ENCODE measurements at places on chromosomes 12 and 14.

DNA sequence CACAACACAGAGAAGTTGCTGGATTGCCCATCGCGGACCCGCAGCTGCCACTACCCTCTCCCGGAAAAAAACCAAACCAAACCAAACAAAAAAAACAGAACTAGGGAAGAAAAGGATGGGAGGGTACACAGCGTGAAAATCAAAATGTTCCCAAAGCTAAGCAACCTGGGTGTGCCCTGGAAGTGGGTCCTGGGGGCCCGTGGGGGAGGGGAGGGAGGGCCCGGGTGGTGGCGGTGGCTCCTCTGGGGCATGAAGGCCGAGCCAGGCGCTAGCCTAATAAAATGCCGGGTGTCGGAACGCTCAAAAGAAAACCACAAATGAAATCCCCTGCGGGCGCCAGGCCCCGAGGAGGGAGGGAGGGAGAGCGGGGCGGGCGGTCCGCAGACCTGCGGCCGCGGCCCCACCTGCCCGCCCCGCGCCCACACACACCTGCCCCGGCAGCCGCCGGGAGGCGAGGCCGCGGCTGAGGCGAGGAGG is 787 bp downstream of the HECTD4 start:
- H3K27me3 ChIP-seq: no peaks in the 10 kb centered on the region
- peaks cover 29% of the 10 kb centered on the region for H3K4me1 ChIP-seq
- DNase-seq: no peak

DNA sequence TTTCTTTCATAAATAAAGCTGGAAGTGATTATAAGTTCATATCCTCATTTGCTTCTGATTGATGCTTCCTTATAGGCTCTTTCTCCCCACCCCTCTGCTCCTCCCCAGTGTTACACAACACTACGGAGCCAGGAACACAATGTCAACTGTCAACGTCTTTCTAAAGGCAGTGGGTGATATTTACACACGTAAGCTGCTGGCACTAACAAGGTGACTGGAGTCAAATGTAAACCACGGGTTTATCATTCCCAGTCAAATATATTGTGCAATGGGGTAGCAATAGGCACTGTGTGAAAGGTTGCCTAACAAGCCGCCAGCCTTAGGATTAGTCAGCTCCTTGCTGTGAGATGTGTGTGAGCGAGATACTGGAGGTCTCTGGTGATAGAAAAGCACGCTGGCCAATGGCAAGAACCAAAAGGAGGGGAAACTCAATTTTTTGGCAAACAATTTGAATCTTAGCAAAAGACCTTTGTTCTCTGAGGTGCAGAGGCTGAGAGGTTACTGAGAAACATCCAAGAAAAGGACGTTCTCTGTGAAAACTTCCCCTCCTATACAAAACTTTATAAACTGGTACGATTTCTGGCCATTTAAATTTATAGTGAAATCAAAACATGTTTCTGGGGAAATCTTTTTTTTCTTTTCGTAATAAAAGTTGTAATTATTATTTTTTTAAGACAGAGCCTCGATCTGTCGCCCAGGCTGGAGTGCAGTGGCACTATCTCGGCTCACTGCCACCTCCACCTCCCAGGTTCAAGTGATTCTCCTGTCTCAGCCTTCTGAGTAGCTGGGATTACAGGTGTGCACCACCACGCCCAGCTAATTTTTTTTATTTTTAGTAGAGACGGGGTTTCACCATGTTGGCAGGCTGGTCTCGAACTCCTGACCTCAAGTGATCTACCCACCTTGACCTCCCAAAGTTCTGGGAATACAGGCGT is 22.3 kb upstream of the HECTD1 start:
- H3K27ac ChIP-seq: peak overlapping the region; percentile 34
- H3K27me3 ChIP-seq: no peaks in the 10 kb centered on the region
- H3K4me1 ChIP-seq: peaks cover 21% of the 10 kb centered on the region
- H3K4me3 ChIP-seq: peak overlapping the region; percentile 7
- DNase-seq: peak; percentile 93

- no peaks in the 10 kb centered on the region for H3K36me3 ChIP-seq
- no peaks in the 10 kb centered on the region for H3K27me3 ChIP-seq
- DNase-seq: peak; percentile 96
- peak overlapping the region; percentile 22 for H3K4me3 ChIP-seq
- H3K27ac ChIP-seq: peak overlapping the region; percentile 73
These were observed 33.6 kb downstream of the CMKLR1 start for GRCh38 chr12:108305520-108305919.

DNA sequence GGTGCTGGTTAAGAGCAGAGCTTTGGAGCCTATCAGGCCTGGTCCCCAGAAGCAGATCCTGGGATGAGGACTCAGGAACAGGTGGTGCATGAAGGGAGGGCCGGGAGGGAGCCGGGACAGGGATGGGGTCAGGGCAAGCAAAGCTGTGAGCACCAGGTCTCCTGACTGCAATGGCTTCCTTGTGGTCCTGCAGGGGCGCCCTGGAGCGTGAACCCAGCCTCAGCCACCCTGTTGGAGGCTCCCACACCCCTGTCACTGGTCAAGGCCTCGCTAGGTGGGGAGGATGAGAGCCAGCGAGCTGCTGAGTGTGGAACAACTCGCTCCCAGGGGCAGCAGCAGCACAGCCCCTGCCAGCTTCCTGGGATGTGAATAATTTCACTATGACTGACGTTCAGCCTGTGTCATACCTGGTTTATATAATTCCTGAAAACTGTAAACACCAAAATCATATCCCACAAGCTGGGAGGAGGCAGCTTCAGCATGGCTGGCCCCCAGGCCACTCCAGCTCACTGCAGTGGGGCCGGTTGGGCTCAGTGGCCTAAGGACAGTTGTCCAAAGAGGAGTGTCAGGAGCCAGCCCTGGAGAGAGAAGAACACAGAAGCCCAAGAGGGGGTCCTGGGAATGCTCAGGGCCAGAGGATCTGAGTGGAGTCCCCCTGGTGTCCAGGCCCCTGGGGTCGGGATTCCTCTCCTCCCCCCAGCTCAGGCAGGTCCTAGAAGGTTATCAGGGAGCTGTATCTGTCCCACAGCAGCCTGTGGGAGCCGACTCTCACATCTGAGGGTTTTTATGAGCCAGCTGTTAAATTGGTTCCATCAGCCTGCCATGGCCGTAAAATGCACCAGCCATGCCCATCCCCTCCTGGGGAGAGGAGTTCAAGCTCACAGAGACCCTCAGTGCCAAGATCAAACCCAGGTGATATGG is 272.9 kb downstream of the ADGRD1 start:
- H3K4me1 ChIP-seq: peaks cover 15% of the 10 kb centered on the region
- no peaks in the 10 kb centered on the region for H3K36me3 ChIP-seq
- no peak overlapping the region for H3K4me3 ChIP-seq
- no peak overlapping the region for H3K27ac ChIP-seq
- no peaks in the 10 kb centered on the region for H3K27me3 ChIP-seq
- DNase-seq: no peak

GRCh38 chr12:113996026-113996425 is 29.9 kb upstream of the RBM19 start:
- H3K27ac ChIP-seq: no peak overlapping the region

DNA sequence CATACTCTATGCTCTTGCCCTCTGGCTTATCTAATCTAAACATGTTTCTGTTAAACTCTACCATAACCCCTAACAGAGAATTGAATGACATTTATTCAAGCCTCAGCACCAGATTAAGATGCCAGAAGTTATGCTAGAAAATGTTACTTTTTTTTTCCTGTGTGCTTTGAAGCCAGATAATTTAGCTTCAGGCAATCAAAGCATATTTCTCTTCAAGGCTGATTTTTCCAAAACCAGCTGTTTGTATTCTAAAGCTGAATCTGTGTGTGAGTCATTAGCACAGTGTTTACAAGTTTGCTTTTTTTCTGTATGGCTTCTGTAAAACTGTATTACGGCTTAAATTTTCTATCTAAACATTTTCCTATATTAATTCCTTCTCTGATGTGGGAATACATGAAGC is 326.1 kb downstream of the FSCB start:
- no peak for DNase-seq
- H3K4me1 ChIP-seq: no peaks in the 10 kb centered on the region
- H3K4me3 ChIP-seq: no peak overlapping the region
- H3K27me3 ChIP-seq: no peaks in the 10 kb centered on the region

DNA sequence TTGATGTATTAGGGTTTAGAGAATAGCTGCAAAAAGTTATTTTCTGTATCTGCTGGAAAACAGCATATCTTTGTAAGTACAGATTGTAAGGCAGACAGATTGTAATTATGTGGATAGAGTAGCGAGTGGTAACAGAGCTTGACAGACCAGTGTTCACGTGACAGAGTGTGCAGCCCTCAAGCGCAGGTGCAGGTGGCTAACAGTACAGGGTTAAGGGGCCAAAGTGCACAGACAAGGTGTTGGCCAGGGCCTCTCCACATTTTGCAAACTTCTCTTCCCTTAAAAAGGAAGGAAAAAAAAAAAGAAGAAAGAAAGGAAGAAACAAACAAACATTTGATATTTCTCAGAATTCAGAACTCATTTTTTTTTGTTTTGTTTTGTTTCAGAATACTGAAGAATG is 25.2 kb upstream of the KLHL42 start:
- H3K4me3 ChIP-seq: no peak overlapping the region
- H3K36me3 ChIP-seq: peaks cover 29% of the 10 kb centered on the region
- no peak overlapping the region for H3K27ac ChIP-seq
- no peaks in the 10 kb centered on the region for H3K27me3 ChIP-seq

DNA sequence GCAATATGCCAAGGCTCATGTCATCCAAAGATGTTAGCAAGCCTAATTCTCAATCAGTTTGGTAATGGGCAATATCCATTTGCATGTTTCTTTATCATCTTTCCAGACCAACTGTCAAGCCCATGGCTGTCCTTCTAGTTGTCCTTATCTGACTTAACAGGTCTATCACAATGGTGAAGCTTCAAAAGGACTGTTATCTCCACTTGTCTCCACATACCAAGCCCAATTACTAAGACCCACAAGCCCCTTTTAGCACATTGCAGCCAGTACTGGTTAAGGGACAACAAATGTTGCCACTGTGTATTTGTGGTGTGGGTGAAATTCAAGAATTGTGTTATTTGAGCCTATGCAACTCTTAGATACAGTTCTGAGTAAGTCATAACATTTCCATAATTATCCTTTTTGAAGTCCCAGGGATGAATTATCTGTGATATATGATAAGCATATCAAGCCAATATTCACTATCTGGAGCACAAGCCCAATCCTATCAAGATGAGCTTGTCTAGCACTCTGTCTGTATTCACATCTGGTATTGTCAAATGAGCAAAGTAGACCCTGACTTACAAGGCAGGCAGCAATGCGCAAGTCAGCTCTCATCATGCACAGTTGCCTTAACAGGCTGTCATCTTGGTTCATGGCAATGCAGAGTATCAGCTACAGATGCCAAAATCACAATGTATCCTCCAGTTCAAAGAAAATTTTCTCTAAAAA is 19.3 kb upstream of the ST8SIA1 start:
- no peak overlapping the region for H3K4me3 ChIP-seq
- DNase-seq: no peak
- H3K27me3 ChIP-seq: no peaks in the 10 kb centered on the region

DNA sequence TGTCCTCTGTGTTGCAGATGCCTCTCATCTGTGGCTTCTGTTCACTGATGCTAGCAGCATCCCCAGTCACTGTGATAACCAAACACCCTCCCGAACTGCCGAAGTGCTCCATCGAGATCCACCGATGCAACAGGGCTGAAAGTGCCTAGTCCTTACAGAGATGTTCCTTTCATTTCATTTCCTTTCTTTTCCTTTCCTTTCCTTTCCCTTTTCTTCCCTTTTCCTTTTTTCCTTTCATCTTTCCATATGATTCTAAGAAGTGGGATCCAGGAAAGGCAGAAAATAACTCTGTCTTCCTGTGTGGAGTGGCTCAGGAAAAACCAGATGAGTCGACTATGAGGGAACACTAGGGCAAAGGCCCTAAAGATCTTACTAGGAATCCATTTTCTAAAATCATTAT is 26.7 kb downstream of the FGF6 start:
- H3K36me3 ChIP-seq: no peaks in the 10 kb centered on the region
- no peaks in the 10 kb centered on the region for H3K27me3 ChIP-seq
- no peak overlapping the region for H3K4me3 ChIP-seq
- H3K4me1 ChIP-seq: peaks cover 27% of the 10 kb centered on the region

DNA sequence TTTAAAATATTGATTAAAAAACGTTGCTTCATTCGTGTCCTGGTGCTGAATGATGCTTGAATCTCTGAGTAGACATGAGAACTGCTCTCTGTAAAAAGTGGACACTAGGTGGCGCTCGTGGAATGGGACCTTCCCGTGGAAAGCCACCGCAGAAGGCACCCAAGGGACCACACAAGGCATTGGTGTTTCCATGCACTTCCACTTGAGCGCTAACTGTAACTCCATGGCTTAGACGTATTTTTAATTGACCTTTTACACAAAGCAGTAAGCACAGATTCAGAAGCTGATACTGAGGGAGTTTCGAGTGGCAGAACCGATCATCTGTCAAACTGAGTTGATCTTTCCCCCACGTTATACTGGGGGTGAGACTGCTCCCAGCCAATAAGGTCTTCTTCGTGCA is 135.3 kb downstream of the PRKCH start:
- peaks cover 33% of the 10 kb centered on the region for H3K36me3 ChIP-seq
- H3K27me3 ChIP-seq: no peaks in the 10 kb centered on the region
- no peak overlapping the region for H3K27ac ChIP-seq
- no peak overlapping the region for H3K4me3 ChIP-seq
- peaks cover 13% of the 10 kb centered on the region for H3K4me1 ChIP-seq
- peak; percentile 96 for DNase-seq

- no peaks in the 10 kb centered on the region for H3K36me3 ChIP-seq
- H3K4me1 ChIP-seq: peaks cover 53% of the 10 kb centered on the region
- no peaks in the 10 kb centered on the region for H3K27me3 ChIP-seq
- H3K4me3 ChIP-seq: no peak overlapping the region
- H3K27ac ChIP-seq: peak overlapping the region; percentile 73
These were observed 110.3 kb downstream of the SLC38A1 start for GRCh38 chr12:46158501-46158900.

GRCh38 chr12:106205208-106206069 is 42.4 kb downstream of the CKAP4 start:
- no peak overlapping the region for H3K4me3 ChIP-seq
- no peaks in the 10 kb centered on the region for H3K4me1 ChIP-seq
- no peak overlapping the region for H3K27ac ChIP-seq
- DNase-seq: peak; percentile 55

- H3K27me3 ChIP-seq: no peaks in the 10 kb centered on the region
- DNase-seq: no peak
- no peak overlapping the region for H3K4me3 ChIP-seq
- H3K27ac ChIP-seq: no peak overlapping the region
- H3K36me3 ChIP-seq: peaks cover 8% of the 10 kb centered on the region
These were observed 8.0 kb downstream of the RHOJ start for GRCh38 chr14:63212209-63212608.

GRCh38 chr14:87992346-87992717 is 650 bp downstream of the GALC start:
- H3K27me3 ChIP-seq: no peaks in the 10 kb centered on the region
- peak overlapping the region; percentile 94 for H3K4me3 ChIP-seq
- H3K27ac ChIP-seq: peak overlapping the region; percentile 96
- no peaks in the 10 kb centered on the region for H3K36me3 ChIP-seq

DNA sequence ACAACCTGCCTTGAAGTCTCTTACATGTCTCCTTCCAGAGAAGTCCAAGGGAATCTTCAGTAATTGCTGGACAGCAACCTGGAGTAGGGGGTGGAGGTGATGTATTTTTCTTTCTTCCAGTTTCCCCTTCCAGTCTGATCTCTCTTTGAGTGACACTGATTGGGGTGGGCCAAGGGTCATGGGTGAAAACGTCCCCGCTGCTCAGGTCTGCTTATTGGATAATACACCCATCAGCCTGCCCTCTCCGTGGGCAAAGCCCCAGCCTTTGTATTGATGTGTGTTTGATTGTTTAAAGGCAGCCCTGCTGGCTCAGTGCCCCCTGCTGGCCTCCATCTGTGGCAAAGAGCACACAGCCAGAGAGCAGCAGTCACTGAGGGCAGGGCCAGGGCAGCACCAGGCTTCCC is 35.7 kb upstream of the ATP2A2 start:
- no peak overlapping the region for H3K4me3 ChIP-seq
- no peak for DNase-seq
- no peaks in the 10 kb centered on the region for H3K27me3 ChIP-seq
- peaks cover 51% of the 10 kb centered on the region for H3K4me1 ChIP-seq
- no peaks in the 10 kb centered on the region for H3K36me3 ChIP-seq
